AG09319 (cell line): ENCODE measurements at places on chromosomes 4 and X.

DNA sequence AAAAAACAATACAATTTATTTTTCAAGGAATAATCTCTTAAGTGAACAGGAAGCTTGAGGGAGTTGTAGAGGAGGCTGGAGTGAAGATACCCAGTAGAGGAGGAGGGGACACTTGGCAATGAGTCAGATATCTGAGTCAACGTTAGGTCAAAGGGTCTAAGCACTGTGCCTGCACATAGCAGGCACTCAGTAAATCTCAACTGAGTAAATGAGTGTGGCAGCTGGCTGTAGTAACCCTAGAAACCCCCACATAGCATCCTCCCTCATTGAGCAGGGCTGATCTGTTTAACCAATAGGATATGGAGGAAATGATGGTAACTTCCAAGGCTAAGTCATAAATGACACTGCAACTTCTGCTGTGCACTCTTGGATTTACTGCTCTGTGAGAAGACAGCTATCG, 186.0 kb upstream of the FAM241A start:
- DNase-seq: no peak

- DNase-seq: no peak
Observed at GRCh38 chrX:5870238-5870637, 358.4 kb downstream of the NLGN4X start.

- no peak for DNase-seq
Observed at GRCh38 chr4:183936047-183936446, 30.9 kb downstream of the STOX2 start.

GRCh38 chrX:43357741-43358140, 298.4 kb upstream of the MAOA start:
- DNase-seq: no peak

DNA sequence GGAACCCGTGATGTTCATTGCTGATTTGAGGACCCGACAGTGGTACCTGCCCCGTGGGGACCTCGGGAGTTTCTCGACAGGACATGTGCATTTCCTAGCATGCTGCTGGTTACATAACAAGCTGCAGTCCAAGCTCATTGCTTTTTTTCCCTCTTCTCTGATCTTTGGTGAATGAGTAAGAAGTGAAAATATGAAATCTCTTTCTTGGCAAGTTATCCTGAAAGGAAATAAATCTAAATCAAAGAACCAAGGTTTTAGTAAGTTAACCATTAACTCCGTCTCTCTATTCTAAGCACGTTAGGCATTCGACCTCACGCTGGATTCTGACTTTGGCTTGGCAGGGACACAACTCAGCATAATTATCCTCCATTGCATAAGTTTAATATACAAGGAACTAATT, 86.6 kb downstream of the STK32B start:
- peak; percentile 8 for DNase-seq

DNA sequence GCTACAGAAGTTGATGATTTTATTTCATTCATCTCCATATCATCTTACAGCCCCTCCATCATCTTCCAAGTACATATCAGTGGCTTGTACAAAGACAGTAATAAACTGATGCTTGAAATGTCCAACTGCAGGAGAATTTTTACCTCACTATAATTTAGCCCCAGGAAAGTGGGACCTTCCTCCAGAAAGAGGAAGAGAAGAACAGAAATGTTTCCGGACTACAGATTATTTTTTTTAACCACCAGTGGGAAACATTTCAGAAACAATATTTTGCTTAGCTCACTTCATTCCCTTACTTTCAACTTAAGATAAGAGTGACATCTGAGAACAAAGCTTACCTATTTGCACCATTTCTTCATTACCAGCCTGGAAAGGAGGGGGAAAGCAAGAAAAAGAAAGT, 2.0 kb downstream of the ADAMTS3 start:
- no peak for DNase-seq

DNA sequence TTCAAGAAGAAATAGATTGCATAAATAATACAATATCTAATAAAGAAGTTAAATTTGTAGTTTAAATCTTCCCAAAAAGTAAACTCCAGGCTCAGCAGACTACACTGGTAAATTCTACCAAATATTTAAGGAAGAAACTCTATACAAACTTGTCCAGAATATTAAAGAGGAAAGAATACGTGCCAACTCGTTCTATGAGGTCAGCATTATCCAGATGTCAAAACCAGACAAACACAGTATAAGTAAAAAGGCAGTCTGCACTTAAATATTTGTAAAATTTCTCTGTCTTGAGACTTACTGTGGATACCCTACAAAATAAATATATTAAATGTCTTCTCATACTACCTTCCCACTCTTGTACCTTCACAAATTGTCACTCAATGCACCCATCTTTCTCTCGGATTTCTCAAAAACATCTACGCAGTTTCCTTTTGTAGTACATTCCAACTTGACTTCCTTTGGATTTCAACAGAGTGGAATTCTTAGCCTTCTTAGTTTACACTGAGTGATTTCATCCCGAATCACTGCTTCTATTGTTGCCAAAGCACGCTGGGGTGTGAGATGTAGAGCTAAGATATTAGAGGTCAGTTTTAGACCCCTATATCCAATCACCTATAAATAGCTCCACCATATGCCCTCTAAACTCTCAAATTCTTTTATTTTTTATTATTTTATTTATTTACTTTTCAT, 71.6 kb upstream of the MAB21L2 start:
- DNase-seq: peak; percentile 52

GRCh38 chrX:24204958-24205357, 55.4 kb downstream of the ZFX start:
- no peak for DNase-seq

- DNase-seq: no peak
Observed at GRCh38 chr4:81606801-81607501, 135.2 kb upstream of the RASGEF1B start.

DNA sequence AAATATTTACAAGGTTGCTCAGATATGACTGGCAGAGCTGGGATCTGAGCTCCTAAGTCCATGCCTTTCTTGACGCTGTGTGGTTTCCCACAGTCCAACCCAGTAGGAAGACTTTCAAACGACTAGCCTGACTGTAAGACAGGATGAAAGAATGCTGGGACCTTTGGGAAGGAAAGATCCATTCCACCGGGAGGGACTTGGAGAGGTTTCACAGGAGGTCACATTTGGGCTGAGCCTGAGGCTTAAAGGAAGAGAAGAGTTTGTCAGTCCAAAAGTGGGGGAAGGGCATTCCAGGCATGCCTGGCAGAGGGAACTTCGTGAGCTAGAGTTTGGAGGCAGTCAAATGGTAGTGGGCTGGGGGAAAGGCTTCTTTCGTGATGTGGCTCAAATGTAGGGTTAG, 1.5 kb downstream of the STARD8 start:
- DNase-seq: no peak

- DNase-seq: no peak
Observed at GRCh38 chr4:12221031-12221430, 792.3 kb upstream of the HS3ST1 start.

DNA sequence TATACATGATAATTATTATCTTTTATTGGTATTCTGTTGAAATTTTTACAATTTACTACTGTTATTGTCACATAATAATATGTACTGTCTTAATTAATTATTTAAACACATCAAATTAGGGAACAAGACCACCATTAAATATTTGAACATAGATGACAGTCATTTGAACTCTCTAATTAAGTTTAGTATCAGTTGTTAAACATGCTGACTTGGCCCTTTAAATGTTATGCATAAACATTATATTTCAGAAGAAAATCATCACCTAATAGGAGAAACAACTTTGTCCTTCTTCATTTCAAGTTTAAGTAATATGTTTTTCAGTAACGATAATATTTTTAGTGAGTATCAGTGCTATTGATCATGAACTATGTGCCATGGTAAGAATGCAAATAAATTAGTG, 623.5 kb upstream of the GNPDA2 start:
- no peak for DNase-seq

- DNase-seq: no peak
Observed at GRCh38 chr4:154566639-154567204, 3.9 kb downstream of the FGB start.

DNA sequence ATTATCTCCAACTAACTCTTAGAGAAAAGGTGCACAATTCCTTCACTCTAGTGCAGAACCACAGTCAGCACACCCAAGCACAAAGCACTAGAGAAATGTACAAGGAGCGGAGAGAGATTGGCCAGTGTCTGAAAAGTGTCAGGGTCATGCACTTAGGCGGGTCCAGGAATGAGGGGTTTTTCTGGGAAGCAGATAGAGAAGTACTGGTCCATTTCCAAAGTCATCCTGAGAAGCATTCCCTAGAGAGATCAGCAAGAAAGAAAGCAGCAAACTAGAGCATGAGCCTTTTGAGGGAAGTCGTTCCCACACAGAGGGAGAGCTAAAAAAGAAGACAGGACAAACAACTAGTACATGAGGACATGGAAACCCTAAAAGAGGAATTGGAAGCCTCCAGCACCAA, 168.1 kb upstream of the MAP3K15 start:
- no peak for DNase-seq

DNA sequence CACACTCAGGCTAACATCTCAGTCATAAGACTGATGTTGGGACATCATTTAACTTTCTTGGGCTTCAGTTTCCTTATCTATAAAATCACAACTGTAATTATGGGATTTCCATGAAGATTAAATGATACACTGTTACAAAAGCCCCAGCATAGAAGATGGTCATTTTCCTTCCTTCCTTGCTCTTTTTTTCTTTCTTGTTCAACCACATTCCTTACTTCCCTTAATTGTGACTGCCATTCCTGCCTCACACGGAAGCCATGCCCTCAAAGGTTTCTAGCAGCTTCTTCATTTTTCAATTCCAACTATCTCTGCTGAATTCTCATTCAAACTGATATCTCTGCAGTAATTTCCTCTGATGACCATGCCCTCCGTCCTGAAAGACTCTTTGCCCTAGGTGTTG, 311.8 kb downstream of the PPP3CA start:
- no peak for DNase-seq

GRCh38 chr4:3715061-3715854, 50.9 kb upstream of the ADRA2C start:
- DNase-seq: no peak

GRCh38 chr4:145347684-145348083, 134.0 kb upstream of the SMAD1 start:
- DNase-seq: no peak

DNA sequence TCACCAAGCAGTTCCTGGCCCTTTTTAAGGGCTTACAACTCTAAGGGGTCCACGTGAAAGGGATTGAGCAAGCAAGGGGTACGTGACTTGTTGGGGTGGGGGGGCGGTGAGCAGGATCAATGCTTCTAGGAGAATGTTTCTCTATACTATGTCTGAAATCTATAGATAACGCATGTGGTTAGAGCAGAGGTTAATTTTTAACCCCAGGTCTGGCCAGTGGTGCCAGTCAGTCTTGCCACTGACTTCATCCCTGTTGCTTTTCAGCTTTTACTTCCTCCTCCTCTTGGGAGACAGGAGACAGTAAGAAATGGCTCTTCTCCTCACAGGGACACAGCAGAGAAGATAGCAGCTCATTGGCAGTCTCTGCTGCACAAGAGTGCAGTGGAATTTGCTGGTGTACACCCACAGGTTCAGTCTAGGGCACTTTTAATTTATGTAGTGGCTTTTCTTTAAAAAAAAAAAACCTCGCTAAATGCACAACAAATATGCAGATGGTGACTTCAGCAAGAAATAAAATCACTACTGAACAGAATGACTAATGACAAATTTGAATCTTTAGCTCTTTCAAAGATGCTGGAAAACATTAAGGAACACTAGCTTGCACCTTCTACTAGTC, 190.5 kb downstream of the CCNG2 start:
- no peak for DNase-seq

GRCh38 chr4:121041307-121042090, 30.8 kb downstream of the NDNF start:
- DNase-seq: no peak

DNA sequence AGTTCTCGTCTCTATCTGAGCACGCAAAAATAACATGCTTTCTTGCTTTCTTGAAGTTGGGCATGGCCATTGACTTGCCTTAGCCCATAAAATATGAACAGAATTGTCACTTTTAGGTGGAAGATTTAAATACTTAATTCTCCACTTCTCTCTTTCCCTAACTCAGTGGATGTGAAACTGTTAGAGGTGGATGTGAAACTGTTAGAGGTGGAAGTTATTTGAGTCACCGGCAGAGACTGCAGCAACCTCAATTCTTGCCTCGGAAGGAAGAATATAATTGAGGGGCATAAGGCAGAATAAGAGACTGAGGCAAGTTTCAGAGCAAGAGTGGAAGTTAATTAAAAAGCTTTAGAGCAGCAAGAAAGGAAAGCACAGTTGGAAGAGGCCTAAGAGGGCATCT, 2.8 kb upstream of the PARM1 start:
- no peak for DNase-seq

DNA sequence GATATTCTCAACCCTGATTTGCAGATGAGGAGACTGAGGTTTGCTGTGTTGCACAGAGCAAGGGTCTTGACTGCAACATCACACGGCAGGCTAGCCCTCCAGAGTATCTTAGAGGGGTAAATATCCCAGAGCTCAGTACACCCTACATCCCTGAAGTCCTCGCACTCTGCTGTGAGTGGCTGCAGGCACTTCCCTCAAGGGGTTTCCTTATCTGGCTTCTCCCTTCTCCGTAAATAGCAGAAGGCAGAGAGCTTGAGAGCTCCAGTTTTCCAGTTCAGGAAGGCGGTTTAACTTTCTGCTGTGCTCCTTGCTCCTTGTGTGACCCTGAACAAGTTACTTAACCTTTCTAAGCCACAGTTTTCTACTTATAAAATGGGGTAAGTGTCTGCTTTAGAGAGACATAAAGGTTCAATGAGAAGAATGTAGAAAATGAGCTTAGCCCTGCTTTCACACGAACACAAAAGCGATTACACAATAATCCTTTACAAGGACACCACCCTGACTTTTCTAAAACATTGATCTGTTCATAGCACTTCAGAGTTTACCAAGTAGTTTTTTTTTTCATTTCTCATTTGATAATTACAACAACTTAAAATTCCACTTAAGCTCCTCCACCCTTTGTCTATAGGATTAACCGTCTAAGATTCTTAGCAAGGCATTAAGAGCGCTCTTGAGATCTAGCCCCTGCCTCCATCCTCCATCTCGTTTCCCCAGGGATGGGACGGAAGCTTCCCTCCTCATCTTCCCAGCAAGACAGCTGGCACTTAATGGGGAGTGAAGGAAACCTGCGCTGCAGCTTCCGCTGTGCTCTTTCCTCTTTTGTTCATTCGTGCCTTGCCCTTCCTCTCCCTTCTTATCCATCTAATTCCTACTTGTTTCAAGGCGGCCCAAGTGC, 68.4 kb downstream of the TAPT1 start:
- DNase-seq: no peak
